D341Med (cell line): ENCODE measurements at places on chromosomes 7 and 10.
A peak's percentile ranks its signal among the peaks of the same experiment; 100 is the strongest.

DNA sequence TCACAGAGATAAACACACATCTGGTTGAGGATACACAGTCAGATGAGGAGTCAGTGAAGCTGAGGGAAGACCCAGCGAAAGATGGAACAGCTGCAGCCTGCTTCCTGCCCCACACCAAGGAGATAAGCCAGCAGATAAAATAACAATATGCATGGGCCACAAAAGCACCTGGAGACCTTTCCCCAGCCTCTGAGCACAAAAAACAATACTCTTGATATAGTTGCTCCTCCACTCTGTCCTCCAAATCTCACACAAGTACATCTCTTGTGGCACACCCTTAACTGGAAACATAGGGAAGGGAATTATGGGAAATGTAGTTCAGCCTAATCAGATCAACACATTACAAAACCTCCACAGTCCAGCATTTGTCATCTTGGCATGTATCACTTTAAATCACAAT lies 9.7 kb upstream of the FHIP2A start:
- no peak for DNase-seq

- DNase-seq: peak; percentile 58
These were observed 228.1 kb upstream of the PFKP start for GRCh38 chr10:2839081-2839725.

DNA sequence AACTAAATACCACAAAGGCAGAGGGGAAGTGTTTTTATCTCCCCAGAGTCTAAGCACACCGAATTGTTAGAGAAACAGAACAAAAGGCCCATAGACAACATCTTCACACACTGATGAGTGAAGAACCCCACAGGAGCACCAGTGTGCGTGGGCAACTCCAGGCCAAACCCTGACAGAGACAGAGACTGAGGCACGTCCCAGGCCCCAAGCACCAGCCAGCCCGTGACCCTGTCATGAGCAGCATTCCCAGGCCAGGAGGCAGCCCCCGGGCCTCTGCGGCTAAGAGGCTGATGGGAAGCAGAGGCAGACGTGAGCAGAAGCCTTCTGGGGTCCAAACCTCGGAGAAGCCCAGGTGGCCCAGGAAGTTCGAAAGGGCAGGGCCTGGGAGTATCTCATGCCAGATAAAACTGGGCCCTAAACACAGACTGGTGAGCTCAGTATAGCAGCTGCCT lies 184.4 kb downstream of the TCERG1L start:
- DNase-seq: no peak

DNA sequence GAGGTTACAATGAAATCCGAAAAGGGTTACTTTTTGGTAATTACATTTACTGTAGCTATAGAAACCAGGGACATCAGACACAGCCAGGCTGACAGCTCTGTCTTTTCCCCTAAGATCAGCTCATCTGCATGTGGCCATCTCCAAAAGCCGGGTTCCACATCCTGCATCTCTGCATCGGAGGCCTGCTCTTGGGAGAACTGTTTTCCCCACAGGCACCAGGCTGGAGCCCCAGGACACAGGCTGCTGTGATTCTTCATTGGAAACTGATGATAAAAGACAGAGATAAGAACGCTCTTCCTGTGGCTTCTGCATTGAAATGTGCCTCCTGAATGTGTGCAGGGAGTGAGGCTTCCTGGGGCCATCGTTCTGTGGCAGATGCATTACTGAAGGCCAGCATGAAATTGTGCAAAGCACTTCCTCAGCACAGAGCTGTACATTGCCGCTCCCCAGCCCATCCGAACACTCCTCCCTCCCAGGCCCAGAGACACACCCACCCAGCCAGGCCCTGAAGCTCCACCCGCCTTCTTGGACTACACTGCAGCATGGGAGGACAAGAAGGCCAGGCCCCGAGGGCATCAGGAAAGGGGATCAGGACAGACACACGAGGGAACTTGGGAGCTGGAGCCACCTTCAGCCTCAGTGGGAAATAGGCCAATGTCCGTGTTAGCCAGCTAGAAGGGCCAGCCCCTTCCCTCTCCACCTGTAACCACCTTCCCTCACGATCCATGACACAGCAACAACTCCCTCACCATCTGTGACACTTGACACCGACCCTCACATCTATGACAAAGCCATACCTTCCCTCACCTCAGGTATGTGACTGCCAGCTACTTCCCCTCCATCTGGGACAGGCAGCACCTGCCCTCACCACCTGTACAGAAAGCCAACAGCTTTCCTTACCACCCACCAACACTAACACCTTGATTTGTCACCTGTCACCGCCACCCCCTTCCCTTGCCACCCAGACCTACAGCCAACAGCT lies 113.2 kb downstream of the GRID1 start:
- DNase-seq: no peak

- DNase-seq: no peak
These were observed 167.7 kb downstream of the PKD1L1 start for GRCh38 chr7:47780555-47780954.

DNA sequence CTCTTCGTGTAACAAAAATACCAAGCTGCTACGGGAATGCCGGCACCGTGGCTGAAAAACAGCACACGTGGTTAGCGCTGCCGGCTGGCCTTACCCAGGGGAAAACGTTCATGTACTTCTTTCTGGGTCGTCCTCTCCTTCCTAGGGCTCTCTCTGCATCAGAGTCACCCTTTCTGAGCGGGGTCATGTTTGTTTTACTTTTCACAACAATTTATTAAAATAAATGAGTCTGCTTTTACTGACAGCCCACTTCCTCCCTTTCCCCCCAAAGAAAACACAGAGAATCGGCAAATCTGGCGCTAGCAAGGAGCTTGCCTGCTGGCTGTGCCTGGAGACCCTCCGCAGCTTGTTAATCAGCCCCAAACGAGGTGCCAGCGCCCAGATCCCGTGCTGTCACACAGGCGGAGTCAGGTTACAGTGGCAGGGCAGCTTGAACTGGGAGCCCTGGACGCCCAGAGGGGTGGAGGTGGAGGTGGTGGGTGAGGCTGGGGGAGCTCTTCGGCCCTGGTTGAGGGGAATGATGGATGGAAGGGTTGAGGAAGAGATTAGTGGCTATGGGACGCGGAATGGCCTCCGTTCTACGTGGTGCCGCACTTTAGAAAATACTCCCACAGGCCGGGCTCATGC lies 162.2 kb upstream of the TNS3 start:
- DNase-seq: no peak

GRCh38 chr10:106741006-106741530 lies 423.4 kb downstream of the SORCS1 start:
- no peak for DNase-seq

- DNase-seq: no peak
These were observed 751.8 kb downstream of the KCNMA1 start for GRCh38 chr10:76885816-76886215.

GRCh38 chr10:124763267-124763666 lies 19.1 kb upstream of the FAM53B start:
- DNase-seq: no peak

GRCh38 chr7:48101352-48101751 lies 12.3 kb downstream of the UPP1 start:
- no peak for DNase-seq

GRCh38 chr10:1653321-1653720 lies 84.0 kb downstream of the ADARB2 start:
- DNase-seq: no peak

- no peak for DNase-seq
These were observed 67.9 kb upstream of the CFAP46 start for GRCh38 chr10:133010095-133010842.

DNA sequence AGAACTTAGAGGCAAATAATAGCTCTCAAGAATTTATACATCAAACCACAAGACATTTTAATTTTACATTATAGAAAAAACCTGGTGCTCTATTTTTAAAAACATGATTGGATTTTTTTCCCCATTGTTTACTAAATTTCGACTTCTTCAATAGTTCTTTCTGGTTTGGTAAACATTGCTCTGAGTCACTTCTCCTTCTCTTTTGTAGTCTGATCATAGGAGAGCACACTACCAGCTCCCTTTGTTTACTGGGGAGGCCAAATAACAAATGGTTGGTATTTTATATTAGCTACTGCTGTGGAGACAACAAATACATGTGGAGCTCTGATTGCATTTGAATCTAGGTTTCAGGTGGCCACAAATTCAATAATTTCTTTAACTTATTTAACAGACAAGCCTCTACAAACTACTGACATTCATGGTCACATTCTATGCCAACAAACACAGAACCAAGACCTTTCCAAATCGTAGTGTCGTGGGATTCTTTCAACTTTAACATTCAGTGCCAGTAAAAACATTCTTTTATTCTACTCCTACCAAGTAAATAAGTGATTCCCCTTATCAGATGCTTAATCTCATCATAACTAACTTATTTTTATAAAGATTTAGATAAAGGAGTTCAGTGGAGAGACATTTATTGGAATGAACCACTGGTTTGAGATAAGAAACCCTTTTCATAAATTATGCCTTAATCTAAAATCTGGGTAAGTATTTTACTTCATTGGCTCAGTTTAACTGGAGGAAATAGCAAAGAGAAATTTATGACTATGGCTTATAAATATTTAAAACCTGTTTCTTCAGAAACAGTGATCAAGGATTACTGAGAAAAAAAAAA lies 17.7 kb upstream of the FXYD4 start:
- no peak for DNase-seq

DNA sequence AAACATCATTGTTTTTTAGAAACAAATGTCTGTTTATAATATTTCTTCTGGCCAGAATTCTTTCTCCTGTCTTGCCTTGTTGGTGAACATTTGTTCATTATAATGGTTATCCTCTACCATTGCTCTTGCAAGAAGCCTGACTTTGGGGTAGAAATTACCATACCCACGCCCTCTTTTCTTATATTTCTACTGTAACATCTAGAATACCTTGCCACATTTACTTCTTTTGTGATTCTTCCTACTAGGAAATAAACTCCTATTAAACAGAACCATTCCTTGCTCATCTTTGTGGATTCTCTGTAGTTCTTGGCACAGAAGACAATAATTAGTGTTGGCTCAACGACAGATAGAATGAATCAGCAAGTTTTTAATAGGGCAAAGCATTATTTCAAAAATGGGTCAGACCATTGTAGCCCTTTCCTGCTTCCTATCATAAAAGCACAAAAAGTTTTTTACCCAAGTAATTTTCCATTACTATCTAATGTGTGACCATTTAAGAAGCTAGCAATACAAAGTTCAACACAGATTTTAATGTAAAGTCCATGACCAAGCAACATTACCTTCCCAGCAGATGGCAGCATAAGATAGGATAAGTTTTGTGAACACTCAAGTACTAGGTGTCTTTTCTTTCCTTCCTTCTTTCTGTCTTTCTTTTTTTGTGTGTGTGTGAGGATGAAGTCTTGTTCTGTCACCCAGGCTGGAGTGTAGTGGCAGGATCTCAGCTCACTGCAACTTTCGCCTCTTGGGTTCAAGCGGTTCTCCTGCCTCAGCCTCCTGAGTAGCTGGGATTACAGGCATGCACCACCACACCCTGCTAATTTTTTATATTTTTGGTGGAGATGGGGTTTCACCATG lies 270.4 kb downstream of the HGF start:
- peak; percentile 46 for DNase-seq

DNA sequence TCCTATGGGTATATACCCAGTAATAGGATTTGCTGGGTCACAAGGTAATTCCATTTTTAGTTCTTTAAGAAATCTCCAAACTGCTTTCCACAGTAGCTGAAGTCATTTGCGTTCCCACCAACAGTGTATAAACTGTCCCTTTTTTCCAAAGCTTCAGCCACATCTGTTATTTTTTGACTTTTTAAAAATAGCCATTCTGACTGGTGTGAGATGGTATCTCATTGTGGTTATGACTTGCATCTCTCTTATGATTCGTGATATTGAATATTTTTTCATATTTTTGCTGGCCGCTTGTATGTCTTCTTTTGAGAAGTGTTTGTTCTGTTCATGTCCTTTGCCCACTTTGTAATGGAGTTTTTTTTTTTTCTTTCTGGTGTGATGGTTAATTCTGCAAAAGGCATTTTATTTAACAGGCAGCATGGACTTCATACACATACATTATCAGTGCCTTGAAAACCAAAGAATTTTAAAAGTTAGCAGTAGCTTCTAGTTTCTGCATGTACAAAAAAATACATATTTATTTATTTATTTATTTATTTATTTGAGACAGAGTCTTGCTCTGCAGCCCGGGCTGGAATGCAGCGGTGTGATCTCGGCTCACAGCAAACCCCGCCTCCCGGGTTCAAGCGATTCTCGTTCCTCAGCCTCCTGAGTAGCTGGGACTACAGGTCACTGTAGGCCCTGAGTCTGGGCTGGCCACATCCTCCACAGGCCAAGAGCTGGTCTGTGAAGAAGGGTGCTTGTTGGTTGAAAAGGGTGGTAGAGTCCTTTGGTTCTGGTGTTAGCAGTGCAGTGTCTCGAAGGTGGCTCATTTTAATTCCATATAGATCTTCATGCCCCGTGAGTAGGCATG lies 32.3 kb downstream of the AGR3 start:
- no peak for DNase-seq

DNA sequence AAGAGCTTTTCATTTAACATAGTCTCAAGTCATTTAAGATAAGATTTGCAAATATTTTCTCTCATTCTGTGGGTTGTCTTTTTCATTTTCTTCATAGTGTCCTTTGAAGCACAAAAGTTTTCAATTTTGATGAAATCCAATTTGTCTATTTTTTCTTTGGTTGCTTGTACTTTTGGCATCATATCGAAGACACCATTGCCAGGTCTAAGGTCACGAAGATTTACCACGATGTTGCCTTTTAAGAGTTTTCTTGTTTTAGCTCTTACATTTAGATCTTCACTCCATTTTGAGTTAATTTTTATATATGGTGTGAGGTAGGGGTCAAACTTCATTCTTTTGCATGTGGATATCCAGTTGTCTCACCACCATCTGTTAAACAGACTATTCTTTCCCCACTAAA lies 34.7 kb downstream of the TMEM270 start:
- no peak for DNase-seq

- no peak for DNase-seq
These were observed 219.6 kb downstream of the KCNMA1 start for GRCh38 chr10:77417806-77418640.

DNA sequence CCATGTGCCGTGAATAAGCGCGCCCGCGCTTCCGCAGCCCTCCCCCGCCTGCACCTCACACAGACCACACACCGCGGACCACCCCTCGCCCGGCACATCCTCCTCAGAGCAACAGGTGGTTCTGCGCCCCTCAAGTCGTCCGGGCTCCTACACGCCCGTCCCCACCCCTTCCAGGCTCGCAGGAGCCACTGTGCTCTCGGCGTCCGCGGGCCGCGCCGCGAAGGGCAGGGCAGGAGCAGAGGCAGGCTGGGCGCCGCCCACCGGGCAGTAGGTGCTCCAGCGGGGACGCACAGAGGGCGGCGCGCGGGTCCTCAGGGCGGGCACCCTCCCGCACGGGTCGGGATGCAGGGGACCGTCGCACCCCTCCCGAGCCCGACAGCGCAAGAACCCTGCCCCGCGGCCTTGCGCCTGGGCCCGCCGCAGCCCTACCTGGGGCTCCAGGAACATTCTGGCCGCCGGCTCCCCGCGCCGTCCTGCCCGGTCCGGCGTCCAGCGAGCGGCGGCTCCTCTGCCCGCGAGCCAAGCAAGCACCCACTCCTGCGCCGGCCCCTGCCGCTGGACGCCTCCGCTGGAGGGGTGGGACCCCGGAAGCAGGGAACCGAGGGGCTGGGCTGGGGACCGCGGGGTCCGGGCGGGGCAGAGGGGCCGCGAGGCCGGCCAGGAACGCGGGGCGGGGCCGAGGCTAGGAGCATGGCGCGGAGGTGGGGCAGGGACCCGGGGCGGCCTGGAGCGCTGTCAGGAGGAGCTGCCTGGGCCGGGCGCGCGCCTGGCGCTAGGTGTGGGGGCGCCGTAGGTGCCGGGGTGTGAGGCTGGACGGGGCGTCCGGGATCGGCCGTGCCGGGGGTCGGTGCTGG lies 37.4 kb downstream of the RASGEF1A start:
- peak; percentile 60 for DNase-seq
